Esophagus muscularis mucosa (tissue), 4 donors: ENCODE measurements at places on chromosomes 7 and 10. TPM values are rescaled to one million over a fixed set of nuclear protein-coding genes. Genes with fewer than 3 reads are reported as not detected.

DNA sequence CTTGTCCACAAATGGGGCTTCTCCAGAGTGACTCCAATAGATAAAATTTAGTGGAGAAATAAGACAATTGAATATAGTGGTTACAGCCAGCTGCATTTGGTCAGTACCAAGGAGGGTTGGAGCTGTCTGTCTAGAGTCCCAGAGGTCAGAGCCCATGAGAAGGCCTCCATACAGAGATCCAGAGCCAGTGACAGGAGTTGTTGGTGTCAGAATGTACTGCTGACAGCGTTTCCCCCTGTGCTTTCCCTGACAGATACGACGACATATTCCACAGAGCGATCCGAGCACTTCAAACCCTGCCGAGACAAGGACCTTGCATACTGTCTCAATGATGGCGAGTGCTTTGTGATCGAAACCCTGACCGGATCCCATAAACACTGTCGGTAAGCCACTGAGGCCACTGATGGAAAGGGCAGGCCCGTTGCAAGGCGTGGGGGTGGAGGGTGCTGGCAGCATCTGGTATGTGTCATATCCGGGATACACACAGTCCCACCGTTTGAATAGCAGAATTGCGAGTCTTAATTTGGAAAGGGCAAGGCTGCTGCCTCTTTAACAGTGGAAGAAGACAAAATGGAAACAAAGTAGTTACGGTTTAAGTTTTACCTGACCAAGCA is 483.6 kb downstream of the NRG3 start:
- DNase-seq = no peak

GRCh38 chr7:18037609-18038008 is 10.0 kb upstream of the PRPS1L1 start:
- DNase-seq = no peak

- DNase-seq = no peak
Observed at GRCh38 chr10:47348138-47348651, at the start of gene RBP3. RBP3 (plus strand) TSS chr10:47348363; CDS start chr10:47348485, 122 bp downstream.

DNA sequence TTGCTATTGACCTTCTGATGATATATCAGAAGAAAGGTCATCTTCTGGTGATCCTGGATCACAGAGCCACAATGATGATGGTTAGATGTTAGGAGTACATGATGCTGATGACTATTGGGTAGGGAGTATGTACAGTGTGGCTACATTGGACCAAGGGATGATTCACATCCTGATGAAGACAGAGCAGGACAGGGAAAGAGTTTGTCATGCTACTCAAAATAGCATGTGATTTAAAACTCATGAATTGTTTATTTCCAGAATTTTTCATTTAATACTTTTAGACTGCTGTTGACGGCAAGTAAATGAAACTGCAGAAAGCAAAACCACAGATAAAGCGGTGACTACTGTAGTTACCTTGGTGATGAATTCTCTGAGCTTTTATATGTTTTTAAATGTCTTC is 397.3 kb downstream of the PPP1R3A start:
- no peak for DNase-seq

DNA sequence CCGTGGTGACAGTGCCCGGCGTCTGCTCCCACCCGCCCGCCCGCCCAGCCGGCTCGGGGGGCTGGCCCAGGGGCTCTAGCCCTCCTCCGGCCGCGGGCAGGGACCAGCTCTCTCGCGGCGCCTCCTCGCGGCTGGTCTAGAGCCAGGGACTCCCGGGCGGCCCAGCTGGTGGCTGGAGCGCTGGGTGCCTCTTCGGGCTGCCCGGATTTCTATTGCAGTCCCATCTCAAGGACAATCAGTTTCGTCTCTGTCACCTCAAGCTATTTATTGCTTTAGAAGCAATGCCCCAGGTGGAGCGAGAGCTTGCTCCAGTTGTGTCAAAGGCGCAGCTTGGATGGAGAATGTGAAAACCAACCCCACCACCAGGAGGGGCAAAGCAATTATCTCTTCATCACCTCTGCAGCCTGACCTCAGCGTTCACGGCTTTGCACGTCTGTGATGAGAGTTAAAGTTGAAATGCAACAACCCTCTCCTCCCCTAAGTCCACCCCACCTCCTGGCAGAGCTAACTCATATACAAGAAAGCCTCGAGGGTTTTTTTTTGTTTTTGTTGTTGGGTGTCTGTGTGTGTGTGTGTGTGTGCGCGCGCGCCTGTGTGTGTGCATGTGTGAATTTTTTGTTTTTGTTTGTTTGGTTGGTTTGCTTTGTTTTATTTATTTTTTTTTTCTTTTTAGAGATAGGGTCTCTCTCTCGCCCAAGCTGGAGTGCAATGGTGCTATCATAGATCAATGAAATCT is at the start of gene ITGA8:
Gene ITGA8 (minus strand): TSS at position 24 of the 736 bp plus-strand sequence. CDS start 151 bp downstream, outside the sequence.
- no peak for DNase-seq

DNA sequence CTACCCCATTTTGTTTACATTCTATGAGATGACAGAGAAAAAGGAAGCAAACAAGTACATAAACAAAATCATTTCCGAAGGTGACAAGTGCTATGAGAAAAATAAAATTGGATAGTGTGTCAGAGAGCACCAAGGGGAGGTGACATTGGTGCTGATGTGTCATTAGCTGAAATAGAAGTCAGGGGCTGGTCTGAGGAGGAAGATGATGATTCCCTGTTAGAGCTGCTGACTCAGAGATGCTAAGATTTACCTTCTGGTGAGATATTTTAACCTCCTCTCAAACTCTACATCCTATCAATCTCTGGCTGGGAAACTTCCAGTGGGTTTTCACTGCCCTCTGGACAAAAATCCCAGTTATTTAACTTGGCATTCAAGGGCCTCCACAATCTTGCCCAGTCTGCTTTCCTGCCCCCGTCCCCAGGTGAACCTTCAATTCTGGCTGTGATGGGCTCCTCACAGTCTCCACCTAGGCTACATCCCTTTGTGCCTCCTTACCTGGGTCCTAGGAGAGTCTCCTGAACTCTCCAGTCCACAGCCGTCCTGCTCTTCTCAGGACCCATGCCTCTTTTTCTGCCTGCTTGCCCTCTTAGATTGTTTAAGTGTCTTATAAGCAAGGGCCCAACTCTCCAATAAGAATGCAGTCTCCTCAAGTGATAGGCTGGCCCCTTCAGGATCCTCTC is 26.6 kb downstream of the DUSP5 start:
- no peak for DNase-seq

The OPTN gene
- 91.7 TPM for total RNA-seq
